CD4-positive, alpha-beta T cell (primary cell): ENCODE measurements at places on chromosomes 7 and 10. TPM values are rescaled to one million over a fixed set of nuclear protein-coding genes. Genes with fewer than 3 reads are reported as not detected.

GRCh38 chr10:119101366-119102098, 2.4 kb upstream of the DENND10 start:
- no peak for DNase-seq

SPDYE3 gene
- not detected for total RNA-seq

DNA sequence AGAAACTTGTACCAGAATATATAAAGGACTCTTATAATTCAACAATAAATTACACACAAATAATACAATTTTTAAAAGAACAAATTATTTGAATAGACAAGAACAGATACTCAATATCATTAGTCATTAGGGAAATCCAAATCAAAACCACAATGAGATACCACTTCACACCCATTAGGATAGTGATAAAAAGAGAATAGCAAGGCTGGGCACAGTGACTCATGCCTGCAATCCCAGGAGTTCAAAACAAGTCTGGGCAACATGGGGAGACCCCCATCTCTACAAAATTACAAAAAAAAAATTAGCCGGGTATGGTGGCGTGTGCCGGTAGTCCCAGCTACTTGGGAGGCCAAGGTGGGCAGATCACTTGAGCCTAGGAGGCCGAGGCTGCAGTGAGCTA, 52.2 kb upstream of the KCNIP2 start:
- DNase-seq: no peak

MKLN1 gene
- total RNA-seq: 53.7 TPM

AFAP1L2 gene
- 0.36 TPM for total RNA-seq

VWDE gene
- 1.5 TPM for total RNA-seq

DNA sequence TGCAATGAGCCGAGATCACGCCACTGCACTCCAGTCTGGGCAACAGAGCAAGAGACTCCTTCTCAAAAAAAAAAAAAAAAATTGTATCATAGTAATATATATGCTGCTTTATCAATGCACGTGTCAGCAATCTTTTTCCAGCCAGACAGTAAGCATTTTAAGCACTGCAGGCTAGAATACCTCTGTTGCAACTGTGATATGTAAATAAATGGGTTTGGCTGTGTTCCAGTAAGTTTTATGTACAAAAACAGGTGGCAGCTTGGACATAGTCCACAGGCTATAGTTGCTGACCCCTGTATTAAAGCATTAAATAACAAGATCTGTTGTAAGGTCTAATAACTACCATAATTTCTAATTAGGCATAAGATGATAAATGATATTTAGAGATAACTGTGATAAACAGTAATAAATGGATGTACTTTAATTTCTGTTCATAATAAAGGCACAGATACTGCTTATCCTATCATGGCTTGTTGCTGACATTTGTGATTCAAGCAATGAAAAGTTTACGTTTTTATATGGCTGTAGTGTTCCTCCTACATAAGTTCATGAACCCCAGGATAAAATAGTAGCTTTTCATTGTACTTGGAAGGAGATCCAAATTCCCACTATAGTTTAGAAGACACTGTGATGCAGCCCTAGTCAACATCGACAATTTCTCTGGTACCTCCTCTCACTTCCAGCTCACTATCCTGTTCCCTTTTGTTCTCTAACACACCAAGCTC, 161.4 kb downstream of the ELMO1 start:
- no peak for DNase-seq
